ENCODE measurements at places on chromosomes 5 and 9.
A peak's percentile ranks its signal among the peaks of the same experiment; 100 is the strongest.

- DNase-seq, result no peak
Measured at GRCh38 chr5:76754668-76755078, 38.7 kb downstream of the F2R start.

- peak; percentile 83 for DNase-seq
Measured at GRCh38 chr5:65769539-65769938, 47.5 kb downstream of the NLN start.

DNA sequence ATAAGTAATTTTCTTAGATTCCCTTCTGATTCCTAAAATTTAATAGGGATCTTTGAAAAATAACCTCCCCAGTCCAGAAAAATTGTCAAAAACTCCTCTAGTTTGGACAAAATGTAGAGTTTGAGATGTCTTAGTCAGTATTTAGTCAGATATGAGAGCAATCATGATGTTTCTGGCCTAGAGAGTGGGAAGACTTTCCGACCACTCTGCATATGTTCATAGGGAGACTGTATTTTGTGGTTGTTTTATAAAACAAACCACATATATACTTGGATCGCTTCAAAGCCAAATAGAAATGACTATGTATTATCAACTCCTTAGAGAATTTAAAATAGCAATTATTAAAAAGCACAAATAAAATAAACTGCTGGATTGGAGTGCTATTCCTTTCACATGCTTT lies 15.8 kb downstream of the ZFAND5 start:
- DNase-seq, result no peak

DNA sequence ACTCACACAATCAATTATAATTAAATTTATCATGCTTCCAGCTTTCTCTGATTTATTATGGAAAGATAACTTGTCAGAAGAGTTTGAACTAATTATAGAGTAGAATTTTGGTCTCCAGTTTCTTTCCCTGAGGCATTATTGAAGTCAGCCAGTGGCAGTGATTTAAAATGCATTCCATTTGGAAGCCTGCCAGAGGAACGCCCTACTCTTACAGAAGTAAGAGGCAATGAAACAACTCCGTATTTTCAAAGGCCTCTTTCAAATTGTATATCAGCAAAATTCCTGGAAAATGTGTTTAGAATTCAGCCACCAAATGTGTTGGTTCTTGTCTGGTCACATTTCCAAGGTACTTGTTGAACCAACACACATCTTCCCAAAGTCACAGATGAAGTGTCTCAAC lies 640.9 kb downstream of the SEMA5A start:
- DNase-seq, result peak; percentile 54

- DNase-seq, result no peak
Measured at GRCh38 chr5:36632363-36632664, 25.9 kb downstream of the SLC1A3 start.

- no peak for DNase-seq
Measured at GRCh38 chr5:98110791-98111190, 662.7 kb upstream of the RGMB start.

DNA sequence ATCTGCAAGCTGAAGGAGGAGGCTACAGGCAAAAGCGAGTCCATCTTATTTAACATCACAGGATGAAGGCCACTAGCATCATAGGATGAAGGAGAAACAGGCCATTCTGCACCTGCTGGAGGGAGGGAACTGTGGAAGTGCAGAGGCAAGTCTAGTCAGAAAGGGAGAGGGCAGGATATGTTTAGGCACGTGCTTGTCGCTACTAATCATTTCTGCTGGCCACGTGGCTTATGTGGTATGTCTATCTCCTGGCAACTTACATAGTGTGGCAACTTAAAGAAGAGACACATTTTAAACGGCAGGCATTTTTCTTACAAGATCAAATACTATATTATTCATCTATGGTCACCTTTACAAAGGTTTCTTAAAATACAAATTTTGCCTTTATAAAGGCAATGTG lies 74.0 kb downstream of the GNAQ start:
- no peak for DNase-seq

DNA sequence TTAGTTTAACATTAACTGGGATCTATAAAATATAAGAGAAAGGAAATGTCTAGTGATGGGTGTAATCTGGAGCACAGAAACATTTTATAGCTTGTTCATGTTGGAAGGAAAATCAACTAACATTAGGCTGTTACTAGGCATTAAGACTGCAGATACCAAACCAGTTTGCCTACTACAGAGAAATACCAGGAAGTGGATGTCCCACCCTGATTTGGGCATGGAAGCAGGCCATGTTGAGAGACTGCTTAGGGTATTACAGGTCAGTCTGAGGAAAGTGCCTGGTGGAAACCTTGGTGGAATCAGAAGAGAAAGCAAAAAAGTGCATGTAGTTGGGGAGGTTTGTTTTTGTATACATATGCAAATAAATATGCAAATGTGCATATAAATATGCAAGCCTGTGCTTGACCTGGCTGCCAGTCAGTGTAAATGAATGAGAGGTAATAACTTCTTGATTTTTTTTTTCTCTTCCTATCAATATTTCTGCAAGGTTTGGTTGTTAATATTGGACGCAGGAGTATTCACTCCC lies 9.6 kb upstream of the CCDC112 start:
- DNase-seq, result no peak

- DNase-seq, result no peak
Measured at GRCh38 chr5:68299105-68299504, 83.5 kb downstream of the PIK3R1 start.

GRCh38 chr9:91321691-91322090 lies 40.0 kb downstream of the AUH start:
- DNase-seq, result no peak

DNA sequence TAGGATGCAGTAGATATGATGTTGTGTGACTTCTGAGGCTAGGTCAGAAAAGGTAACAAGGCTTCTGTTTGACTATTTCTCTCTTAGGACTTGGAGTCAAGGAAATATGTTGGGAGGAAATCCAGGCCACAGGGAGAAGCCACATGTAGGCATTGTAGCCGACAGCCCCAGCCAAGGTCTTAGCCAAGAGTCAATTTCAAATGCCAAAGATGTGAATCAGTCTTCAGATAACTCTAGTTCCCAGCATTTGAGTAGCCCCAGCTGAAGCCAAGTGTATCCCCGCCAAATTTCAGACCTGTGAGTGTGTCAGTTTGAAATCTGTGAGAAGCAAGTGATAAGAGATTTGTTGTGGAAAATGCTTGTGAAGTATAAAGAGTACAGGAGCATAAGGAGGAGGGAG lies 38.1 kb upstream of the ISL1 start:
- peak; percentile 21 for DNase-seq

GRCh38 chr5:24407466-24407865 lies 237.3 kb downstream of the CDH10 start:
- no peak for DNase-seq

DNA sequence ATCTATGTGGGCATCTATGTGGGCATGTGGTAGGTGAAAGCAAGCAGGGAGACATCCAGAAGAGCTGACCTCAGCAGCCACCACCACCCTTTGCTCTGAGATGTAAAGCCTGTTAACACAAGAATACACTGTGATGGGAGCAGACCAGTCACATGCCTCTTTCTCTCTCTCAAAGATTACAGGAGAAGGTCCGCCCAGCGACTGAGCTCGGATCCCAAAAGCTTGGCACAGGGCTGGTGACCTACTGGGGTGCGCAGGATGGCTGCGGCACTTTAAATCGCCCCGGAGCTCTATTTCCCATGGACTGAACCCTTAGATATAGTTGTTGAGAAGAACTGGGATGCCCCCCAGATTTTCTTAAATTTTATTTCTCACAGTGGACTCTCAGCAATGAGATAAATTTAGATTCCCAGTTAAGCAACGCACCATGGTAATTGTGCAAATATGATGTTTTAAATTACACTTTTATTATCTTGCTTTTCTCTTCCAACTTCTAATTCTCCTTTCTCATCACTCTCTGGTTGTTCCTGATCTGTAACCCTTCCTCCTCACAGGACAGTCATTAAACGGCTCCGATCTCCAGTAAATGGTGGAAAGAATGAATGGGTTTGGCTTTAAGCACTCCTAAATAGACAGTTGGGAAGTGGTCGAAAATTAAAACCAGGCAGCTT lies 37.7 kb upstream of the ICE1 start:
- no peak for DNase-seq

DNA sequence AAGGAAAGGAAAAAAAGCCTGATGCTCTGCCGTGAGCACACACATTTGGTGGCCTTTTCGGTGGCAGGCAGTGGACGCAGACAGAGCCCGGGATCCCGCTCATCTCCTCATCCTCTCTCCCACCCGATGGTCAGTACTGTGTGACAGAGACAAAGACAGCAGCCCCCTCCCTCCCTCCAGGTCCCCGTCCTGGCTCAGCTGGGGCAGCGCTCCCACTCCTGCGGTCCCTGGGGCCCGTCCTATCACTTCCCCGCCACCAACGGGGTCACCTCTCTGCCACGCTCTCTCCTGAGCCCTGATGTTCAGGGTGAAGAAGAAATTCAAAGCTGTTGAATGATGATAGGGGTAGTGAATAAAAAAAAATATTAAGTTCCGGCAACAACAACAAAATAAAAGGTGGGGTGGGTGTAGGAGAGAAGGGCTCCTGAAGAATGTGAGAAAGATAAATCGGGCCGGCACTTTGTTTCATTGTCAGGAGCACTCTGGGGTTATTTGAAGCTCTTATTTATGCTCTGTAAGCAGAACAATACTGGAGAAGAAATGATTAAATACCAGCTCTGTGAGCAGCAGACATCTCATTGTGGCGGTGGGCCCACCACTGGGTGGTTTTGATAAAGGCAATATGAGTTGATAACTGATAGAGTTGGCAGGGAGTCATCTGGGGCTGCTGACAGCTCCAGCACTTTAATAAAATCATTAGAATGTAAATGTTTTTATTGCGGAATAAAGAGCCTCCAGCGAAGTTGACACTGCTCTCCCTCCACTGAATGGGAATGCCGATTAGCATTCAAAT lies 417.7 kb downstream of the IRX1 start:
- DNase-seq, result no peak

- DNase-seq, result peak; percentile 72
Measured at GRCh38 chr9:81182431-81182830, 506.9 kb downstream of the TLE1 start.
